ENCODE measurements at places on chromosomes 1 and 21.

- DNase-seq = no peak
Observed at GRCh38 chr1:157313240-157313807, 175.1 kb upstream of the ETV3 start.

GRCh38 chr21:16496609-16497008, 766.8 kb downstream of the USP25 start:
- no peak for DNase-seq

- DNase-seq = no peak
Observed at GRCh38 chr1:229557200-229557850, 1.2 kb downstream of the ABCB10 start.

DNA sequence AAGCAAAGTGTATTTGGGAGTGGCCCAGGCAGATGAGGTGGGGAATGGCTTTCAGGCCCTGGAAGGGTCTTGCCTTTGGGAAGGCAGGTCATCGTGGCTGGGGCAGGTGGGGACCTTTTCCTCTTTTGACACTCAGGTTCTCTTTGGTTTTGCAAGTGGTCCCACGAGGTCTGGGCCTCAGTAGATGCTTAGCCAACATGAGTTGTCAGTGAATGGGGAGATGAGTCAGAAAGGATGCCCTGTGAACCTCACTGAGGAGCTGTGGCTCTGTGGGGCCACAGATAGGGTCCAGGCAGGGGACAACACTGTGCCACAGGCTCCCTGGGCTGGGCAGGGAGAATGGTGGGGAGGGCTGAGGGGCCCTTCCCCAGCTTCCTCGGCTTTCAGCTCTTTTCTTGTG, 19.0 kb downstream of the ARHGEF10L start:
- DNase-seq = no peak

- DNase-seq = no peak
Observed at GRCh38 chr1:201156346-201156745, 2.1 kb upstream of the TMEM9 start.

DNA sequence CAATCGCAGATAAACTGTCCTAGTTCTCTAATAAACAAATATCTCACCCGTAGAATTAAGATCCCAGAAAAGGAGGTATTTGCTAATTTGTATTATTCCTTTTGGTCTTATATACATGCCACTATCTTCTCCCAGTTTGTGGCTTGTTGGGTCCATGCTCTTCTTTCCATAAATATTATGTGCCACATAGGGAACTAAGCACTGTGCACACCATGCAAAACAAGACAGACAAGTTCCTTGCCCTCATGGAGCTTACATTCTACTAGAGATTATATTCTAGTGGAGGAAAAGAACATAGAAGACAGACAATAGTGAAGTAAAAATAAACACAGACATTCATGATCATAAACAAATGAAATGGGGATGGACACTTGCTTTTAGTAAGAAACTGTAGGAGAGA, 4.7 kb downstream of the GART start:
- DNase-seq = no peak

DNA sequence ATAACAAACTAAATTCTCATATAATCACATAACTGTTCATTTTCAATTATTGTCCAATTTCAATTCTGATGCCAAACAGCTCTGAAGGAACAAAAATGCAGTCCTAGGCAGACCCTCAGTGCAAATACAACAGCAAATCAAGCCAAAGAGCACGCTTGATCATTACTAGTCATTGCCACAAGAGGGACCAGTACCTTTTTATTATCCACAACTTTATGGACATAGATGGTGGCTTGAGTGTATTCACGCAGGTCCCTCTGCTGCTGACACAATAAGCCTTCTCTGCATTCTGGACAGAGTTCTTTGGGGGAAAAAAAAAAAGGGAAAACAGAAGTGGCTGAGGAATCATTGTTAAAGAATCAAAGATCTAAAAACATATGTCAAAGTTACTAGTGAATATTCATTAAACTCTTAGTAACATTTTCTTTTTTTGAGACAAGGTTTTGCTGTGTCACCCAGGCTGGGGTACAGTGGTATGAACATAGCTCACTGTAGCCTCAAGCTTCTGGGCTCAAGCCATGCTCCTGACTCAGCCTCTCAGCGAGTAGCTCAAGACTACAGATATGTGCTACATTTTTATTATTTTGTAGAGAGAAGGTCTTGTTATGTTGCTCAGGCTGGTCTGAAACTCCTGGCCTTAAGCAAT, 34.3 kb upstream of the RAP1GAP start:
- no peak for DNase-seq

- no peak for DNase-seq
Observed at GRCh38 chr21:39118061-39118460, 65.2 kb downstream of the PSMG1 start.

DNA sequence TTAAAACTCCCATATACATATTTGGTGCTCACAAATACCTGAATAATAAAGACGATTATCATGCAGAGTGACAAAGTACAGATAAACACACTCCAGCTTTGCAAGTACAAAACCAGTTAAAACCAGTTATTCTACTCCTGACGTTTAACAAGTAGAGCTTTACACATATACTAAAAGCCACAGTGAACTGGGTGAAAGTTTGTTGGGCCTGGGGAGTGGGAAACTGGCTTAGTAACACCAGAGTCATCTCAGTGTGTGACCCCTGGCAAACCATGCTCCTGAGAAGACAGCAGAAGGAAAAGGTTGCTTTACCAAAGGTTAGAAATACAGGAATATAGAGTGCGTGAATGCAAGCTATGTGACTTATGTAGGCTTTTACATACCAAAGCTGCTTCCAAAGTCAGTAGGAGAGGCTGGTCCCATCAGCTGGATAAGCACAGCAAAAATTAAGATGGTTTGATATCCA, 148.1 kb downstream of the NRIP1 start:
- DNase-seq = peak; percentile 25

DNA sequence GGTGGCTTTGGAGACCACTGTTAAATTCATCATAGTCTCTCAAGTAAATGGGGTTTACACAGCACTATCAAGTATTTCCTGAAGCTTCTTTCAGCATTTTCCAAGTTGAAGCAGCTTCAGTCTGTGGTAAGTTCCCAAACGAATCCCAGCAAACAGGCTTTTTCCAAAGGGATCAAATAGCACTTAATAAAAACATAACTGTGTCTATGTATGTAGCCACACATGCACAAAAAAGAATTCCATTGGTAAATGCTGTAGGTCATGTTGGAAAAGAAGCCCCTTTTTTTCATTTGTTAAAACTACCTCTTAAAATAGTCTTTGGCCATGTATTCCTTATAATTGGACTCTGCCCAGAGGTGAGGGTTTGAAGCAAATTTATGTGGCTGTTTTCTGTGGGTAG, 69.8 kb downstream of the HHAT start:
- no peak for DNase-seq

GRCh38 chr1:83086986-83087512, 911.9 kb downstream of the TTLL7 start:
- no peak for DNase-seq

DNA sequence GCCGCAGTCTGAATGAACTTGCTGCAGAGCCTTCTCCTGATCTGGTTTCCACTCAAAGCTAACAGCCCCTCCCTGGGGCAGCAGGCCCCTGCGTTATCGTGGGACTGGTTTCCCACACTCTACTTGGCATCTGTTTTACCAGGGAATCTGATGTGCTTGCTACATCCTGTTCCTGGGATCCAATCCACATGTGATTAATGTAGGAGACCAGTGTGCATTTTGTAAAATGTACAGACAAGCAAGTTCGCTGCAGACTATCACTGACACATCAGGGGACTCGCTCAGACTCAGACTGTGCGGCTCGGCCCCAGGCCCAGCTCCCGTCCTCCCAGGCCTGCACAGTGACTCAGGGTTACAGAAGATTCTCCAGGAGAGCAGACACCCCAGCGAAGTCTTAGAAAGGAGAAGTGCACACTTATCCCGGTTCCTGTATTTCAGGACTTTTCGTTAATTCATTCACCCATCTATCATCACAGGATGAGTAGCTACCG, 340.1 kb downstream of the MATN1 start:
- DNase-seq = no peak

- DNase-seq = no peak
Observed at GRCh38 chr1:181043025-181043888, 9.5 kb downstream of the MR1 start.

GRCh38 chr1:62728963-62729362, 40.8 kb upstream of the DOCK7 start:
- no peak for DNase-seq

DNA sequence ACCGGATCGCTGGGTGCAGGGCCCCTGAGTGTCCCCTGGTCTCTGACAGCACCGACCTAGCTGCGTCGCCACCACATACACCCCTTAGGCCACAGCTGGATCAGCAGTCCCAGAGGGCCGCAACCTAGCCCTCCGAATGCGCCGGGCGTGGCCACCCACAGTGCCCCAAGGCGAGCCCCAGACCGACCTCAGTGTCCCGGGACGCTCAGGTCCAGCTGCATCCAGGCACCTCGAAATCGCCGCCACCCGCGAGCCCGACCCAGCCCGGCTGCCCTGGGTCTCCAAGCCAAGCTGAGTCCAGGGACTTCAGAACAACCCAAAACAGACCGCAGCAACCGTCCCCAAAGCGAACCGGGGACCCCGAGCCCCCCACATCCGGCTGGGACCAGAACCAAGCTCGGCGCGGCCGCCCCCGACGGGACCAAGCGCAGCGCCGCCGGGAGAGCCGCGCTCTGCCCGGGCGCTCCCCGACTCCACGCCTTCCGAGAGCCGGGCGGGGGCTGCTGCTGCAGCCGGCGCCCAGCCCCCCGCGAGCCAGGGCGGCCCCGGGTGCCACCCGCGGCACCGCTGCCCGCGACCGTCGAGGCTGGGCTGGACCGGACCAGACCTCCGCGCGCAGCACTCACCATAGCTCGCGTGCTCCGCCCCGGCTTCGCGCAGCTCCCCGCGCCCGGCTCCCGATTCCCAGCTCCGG, 54.6 kb upstream of the ECE1 start:
- DNase-seq = no peak

GRCh38 chr21:42627527-42628289, 25.7 kb upstream of the PDE9A start:
- no peak for DNase-seq

- DNase-seq = no peak
Observed at GRCh38 chr1:69648486-69648885, 80.8 kb downstream of the LRRC7 start.

DNA sequence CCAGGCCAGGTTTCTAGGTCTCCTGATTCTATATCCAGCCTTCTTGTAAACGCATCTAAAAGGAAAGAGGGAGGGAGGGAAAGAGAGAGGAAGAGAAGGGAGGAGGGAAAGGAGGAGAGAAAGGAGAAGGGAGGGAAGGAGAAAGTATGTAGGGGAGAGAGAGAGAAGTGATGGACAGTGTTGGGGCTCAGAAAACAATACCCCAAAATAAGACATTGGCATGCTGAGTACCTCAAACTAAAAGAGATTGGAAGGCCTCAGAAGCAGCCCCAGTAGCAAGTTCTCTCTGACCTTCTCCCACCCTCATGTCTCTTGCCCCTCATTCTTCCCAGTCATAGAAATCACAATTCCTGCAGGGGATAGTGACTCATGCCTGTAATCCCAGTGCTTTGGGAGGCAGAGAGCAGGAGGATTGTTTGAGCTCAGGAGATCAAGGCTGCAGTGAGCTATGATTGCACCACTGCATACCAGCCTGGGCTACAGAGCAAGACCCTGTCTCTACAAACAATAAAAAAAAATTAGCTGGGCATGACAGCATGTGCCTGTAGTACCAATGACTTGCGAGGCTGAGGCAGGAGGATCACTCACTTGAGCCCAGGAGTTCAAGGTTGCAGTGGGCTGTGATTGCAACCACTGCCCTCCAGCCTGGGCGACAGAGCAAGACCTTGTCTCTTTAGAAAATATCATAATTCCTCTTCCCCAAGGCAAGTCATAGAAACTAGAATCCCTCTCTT, 51.2 kb downstream of the DNTTIP2 start:
- DNase-seq = no peak

GRCh38 chr1:156691191-156691590, 14.0 kb upstream of the NES start:
- no peak for DNase-seq

DNA sequence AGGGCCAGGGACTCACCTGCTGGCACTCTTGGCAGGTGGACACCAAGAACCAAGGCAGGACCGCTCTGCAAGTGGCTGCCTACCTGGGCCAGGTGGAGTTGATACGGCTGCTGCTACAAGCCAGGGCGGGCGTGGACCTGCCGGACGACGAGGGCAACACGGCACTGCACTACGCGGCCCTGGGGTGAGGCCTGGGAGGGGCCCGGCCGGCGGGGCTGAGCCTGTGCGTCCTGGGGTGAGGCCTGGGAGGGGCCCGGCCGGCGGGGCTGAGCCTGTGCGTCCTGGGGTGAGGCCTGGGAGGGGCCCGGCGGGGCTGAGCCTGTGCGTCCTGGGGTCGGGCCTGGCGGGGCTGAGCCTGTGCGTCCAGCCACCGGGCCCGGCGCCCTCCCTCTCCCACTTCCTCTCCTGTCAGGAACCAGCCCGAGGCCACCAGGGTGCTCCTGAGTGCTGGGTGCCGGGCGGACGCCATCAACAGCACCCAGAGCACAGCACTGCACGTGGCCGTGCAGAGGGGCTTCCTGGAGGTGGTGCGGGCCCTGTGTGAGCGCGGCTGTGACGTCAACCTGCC, 4.6 kb upstream of the MMP23B start:
- no peak for DNase-seq

- DNase-seq = no peak
Observed at GRCh38 chr1:2386636-2387611, 4.4 kb downstream of the MORN1 start.

GRCh38 chr1:9253453-9254105, 19.0 kb downstream of the H6PD start:
- no peak for DNase-seq

GRCh38 chr1:8536515-8536914, 218.6 kb downstream of the SLC45A1 start:
- DNase-seq = no peak

- DNase-seq = no peak
Observed at GRCh38 chr1:246674049-246674448, 50.2 kb upstream of the SCCPDH start.

GRCh38 chr1:109508001-109508872, 1.3 kb downstream of the AMIGO1 start:
- DNase-seq = no peak

DNA sequence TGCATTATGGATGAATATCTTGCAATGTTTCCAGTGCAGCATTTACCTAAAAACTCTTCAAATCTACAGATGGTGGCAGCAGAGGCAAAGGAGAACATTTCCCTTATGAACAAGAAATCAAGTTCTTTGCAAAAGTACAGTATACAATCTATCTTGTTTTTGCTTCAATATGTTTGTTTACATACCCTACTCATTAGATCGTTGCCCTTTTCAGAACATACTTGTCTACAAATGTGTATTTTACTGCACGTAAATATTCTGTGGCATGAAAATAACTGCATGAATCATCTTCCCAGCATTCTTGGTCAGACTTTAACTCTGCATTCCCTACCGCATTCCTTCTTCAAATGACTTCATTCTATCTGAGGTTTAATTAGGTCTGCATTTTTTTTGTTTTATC, 212.7 kb downstream of the ZP4 start:
- no peak for DNase-seq

- DNase-seq = no peak
Observed at GRCh38 chr1:3727825-3728776, 24.1 kb upstream of the CCDC27 start.

GRCh38 chr1:197453376-197454058, 185.5 kb downstream of the CRB1 start:
- DNase-seq = no peak
